Activated T-cell treated with anti-CD3 and anti-CD28 coated beads, Interleukin-2, amount 50 U/mL, for 4 hours (primary cell): ENCODE measurements at places on chromosomes 16 and 17. TPM values are rescaled to one million over a fixed set of nuclear protein-coding genes. Genes with fewer than 3 reads are reported as not detected.
A peak's percentile ranks its signal among the peaks of the same experiment; 100 is the strongest.

DNA sequence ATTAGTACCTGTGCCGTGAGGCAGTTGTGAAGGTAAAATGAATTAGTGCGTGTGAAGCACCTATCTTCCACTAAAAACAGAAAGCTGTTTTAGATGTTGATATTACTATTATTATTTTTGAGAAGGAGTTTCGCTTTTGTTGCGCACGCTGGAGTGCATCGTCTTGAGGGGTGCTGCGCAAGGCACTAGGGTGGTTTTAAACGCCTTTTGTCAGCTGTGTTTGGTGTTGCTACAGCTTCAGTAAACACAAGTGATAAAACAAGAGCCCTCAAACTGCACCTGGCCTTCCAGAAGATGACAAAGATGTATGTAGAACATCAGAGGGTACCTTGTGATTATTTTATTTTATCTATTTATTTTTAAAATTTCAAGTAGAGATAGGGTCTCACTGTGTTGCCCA lies 38.2 kb downstream of the PLCG2 start:
- no peak for DNase-seq

DNA sequence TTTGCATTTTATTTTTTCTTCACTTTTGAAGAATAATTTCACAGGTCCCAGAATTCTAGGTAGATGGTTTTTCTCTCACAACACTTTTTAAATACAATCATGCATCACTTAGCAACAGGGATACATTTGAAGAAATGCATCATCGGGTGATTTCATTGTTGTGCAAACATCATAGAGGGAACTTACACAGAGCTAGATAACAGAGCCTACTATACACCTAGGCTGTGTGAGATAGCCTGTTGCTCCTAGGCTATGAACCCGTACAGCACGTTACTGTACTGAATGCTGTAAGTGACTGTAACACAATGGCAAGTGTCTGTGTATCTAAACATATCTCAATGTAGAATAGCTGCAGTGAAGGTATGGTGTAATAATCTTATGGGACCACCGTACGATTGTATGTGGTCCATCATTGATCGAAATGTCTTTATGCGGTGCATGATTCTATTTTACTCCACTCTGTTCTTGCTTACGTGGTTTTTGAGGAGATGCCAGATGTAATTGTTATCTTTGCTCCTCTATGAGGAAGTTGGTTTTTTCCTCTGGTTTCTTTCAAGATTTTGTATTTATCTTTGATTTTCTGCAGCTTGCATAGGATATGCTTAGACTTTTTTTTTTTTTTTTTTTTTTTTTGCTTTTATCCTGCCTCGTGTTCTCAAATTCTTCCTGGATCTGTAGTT lies 35.5 kb upstream of the TMEM92 start:
- DNase-seq = no peak

GRCh38 chr16:4660454-4661007 lies 32.8 kb upstream of the NUDT16L1 start:
- peak; percentile 82 for DNase-seq

The CKLF gene
- total RNA-seq = 63.6 TPM

- DNase-seq = no peak
Observed at GRCh38 chr17:45425984-45426413, 6.7 kb downstream of the ARHGAP27 start.

The NDRG4 gene
- total RNA-seq = 0.54 TPM

The CES5A gene
- not detected for total RNA-seq
